Mucosa of descending colon (tissue), 3 donors: ENCODE measurements at places on chromosomes 1 and 21. TPM values are rescaled to one million over a fixed set of nuclear protein-coding genes. Genes with fewer than 3 reads are reported as not detected.

DNA sequence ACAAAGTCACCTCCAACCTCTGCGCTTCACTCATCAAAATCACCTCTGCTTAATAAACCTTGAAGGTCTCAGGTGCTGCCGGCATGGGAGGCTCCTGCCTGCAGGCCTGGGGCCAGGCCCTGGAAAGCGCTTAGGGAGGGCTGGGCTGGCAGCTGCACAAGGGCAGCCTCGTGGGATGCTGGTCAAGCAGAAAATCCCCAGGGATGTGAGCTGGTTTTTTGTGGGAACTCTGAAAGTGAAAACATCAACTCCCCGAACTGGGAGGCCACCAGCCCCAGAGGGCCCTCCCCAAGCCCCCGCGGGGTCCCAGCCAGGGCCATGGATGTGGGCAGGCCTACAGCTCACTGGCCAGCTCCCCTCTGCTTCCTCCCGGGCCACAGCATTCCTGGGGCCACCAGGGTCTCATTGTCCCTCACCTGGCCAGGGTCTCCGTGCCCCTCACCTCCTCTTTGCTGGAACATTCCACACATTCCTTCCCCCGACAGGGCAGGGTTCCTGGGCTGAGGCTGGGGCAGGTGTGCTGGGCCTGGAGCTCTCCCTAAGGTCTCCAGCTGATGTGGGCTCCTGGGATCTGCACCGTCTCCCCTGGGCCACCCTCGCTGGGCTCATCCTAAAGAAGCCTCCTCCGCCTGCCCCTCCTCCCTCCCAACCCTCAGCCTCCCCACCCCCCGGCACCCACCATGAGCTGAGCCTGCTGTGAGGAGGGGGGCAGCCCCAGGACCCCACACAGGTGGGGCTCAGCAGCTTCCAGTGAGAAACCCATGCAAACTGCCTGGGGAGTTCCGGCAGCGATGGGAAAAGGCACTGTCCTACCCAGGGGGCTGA lies 36.0 kb upstream of the POFUT2 start:
- no peak for DNase-seq

Gene CD34
- total RNA-seq = 7.7 TPM

Gene TEKT2
- total RNA-seq = 0.32 TPM

DNA sequence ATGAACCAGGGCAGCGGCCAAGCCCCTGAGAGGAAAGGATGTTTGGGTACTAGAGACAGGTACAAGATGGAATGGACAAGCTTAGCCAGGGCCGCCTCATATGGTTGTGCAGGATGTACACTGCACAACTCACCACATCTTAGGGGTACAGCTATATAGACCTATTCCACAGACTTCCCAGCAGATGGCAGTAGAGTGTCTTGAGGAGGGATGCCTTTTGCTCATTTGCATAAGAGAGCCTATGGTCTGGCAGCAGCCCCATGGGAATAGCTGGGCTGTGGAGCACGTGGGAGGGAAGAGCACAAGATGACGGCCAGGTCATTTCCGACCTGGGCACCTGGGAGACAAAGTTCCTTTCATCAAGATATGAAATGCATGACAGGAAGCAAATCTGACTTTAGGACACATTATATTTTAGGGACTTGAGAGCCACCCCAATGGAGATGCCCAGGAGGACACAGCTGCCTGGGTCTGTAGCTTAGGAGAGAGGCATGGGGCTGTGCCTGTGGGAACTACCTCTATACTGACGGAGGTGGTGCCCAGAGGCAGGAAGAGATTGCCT lies 215.5 kb downstream of the KCNJ6 start:
- DNase-seq = peak; percentile 12

GRCh38 chr1:167659450-167659849 lies 29.4 kb downstream of the RCSD1 start:
- DNase-seq = no peak

Gene MX2
- 9.2 TPM for total RNA-seq

- no peak for DNase-seq
Measured at GRCh38 chr1:234243521-234244260, 129.6 kb upstream of the COA6 start.

DNA sequence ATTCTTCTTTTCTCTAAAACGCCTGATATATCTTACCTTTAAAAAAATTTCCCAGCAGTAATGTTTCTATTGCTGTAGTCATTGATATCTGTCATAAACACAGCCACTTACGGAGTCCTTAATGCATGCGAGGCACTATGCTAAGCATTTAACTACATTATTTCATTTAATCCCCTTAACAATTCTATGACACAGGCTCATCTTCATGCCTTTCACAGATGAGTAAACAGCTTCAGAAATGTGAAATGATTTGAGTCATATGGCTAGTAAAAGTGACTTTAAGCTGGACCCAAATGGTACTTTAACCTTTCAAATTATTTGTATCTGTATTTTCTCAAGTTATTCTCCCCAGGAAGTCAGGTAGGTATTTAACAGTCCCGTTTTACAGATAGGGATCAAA lies 125.1 kb upstream of the FGGY start:
- no peak for DNase-seq

- no peak for DNase-seq
Measured at GRCh38 chr1:201850053-201850397, 21.1 kb downstream of the IPO9 start.

GRCh38 chr1:17930635-17931034 lies 175.5 kb downstream of the ACTL8 start:
- DNase-seq = no peak

GRCh38 chr1:8903410-8903809 lies 24.9 kb upstream of the ENO1 start:
- no peak for DNase-seq

GRCh38 chr1:165162671-165163241 lies 193.8 kb downstream of the LMX1A start:
- no peak for DNase-seq

GRCh38 chr1:62912028-62912638 lies 128.2 kb downstream of the ATG4C start:
- no peak for DNase-seq

GRCh38 chr1:26799479-26800142 lies 11.9 kb downstream of the PIGV start:
- DNase-seq = peak; percentile 30

GRCh38 chr1:153395776-153396175 lies 4.9 kb upstream of the S100A8 start:
- no peak for DNase-seq

DNA sequence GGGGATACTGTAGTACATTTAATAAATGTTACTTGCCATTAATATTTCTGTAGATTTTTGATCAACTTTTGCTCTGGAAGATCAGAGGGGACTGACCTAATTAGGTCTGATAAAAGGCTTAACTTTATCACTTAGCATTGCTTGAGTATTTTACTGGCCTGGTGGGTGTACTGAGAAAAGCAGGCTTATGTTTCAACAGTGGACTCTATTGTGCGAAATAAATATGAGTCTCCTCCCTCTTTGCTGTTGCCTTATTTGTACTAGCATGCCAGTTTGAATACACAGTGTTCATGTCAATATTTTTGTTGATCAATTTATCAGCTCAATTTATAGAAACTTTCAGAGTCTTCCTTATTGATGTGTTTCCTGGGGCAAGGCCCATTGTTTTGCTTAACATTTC lies 49.1 kb downstream of the EBNA1BP2 start:
- DNase-seq = no peak
